Fibroblast of villous mesenchyme (primary cell): ENCODE measurements at places on chromosomes 1 and 21. TPM values are rescaled to one million over a fixed set of nuclear protein-coding genes. Genes with fewer than 3 reads are reported as not detected.
A peak's percentile ranks its signal among the peaks of the same experiment; 100 is the strongest.

Gene IL24
- 0.86 and 2.6 TPM in 2 replicates for total RNA-seq

Gene OR2L2
- total RNA-seq = under 0.01 TPM in 1 of 2 replicates, not detected in the other

GRCh38 chr1:8747879-8748825 lies 69.3 kb downstream of the RERE start:
- peak; percentile 46 for DNase-seq

GRCh38 chr1:20185834-20186782 lies at the start of the genes PLA2G2C and UBXN10:
Gene PLA2G2C (minus strand): TSS chr1:20186518. CDS start chr1:20177363, 9,155 bp downstream.
Gene UBXN10 (plus strand): TSS chr1:20186096. CDS start chr1:20190562, 4,466 bp downstream.
- DNase-seq = no peak

GRCh38 chr1:77833521-77834100 lies 54.2 kb downstream of the MIGA1 start:
- no peak for DNase-seq

GRCh38 chr1:106677181-106677580 lies 379.3 kb upstream of the PRMT6 start:
- no peak for DNase-seq

DNA sequence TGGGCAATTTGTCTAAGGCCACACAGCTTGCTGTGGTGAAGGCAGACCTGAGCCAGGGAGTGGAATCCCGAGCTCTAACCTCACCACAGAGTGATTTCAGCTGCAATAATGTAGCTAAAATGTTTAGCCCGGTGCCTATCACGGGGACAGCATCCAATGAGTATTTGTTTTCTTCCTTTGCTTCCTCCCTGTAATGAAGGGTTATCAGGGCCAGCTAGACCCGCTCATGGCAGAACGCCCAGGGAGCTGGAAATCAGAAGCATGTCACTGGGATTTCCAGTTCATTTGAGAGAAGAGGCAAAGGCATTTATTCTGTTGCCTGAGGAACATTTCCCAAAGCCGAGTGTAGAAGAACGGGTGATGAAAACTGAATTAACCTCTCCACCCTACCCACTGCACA lies 183.1 kb downstream of the ZSCAN20 start:
- DNase-seq = no peak

DNA sequence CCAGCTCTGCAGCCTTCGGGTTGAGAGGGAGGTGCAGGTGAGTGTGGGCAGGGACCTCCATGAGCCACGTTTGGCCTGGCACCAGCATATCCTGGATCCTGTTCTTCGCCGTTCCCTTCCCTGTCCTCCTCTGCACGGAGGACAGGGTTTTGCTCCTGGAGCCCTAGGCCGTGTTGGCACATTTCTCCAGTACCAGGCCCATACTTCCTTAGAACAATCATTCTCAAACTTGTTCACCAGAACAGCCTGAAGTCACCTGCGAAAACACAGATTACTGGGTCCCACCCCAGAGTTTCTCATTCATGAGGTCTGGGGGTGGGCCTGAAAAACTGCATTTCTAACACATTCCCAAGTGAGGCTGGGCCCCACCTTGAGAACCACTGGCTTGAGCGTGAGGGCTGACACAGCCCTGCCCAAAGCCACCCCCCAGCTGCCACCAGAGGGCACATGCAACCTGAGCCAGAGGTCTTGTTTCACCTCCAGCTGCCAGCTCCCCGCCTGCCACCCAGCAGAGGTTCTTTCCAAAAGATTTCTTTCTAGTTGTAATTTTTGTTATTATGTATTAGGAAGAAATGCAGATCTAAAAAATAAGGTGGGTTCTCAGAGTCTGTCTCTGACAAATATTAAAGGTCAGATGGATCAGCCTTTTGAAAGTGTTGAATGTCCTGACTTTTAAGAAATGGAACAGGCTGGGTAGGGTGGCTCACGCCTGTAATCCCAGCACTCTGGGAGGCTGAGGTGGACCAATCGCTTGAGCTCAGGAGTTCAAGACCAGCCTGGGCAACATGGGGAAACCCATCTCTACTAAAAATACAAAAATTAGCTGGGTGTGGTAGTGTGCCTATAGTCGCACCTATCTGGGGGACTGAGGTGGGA lies 39.6 kb upstream of the LDLRAP1 start:
- DNase-seq = no peak
